ENCODE measurements at places on chromosomes 1 and 21.

- DNase-seq: peak; percentile 14
Observed at GRCh38 chr1:207021139-207021861, 11.3 kb downstream of the C1orf116 start.

DNA sequence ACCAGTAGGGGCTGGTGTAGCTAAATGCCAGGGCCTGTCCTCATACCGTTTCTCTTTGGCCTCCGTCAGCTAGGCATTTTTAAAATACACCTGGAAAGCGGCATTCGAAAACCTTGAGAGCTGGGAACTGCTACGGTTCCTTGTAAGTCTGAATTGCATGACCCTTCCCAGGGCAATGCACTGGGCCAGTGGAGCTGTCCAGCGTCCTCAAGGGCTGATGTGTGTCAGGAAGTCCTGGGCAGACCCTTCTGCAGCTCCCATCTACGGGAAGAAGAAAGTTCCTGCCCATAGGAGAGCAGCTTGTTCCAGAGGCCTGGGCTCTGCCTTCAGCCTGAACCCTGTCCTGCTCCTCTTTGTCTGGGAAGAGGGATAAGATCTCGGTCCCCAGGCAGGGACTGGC is 34.1 kb downstream of the UBASH3A start:
- no peak for DNase-seq

GRCh38 chr1:26408604-26409003 is 2.0 kb upstream of the LIN28A start:
- peak; percentile 52 for DNase-seq

DNA sequence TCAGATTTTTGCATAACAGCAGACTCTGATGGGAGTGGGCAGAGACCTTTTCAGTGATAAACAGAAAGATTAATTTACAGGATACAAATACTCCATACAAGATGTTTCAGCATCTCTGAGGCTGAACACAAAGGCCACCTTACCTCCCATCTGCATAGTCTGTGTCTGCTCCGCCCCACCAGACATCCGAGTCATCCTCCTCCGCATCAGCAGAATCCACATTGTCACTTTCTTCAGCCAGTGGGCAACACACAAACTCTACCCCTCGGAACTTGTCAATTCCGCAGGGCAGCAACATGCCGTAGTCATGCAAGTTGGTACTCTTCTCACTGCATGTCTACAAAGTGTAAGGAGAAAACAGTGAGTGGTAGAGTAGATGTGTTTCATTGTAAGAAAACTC is 119.7 kb downstream of the APP start:
- DNase-seq: no peak

DNA sequence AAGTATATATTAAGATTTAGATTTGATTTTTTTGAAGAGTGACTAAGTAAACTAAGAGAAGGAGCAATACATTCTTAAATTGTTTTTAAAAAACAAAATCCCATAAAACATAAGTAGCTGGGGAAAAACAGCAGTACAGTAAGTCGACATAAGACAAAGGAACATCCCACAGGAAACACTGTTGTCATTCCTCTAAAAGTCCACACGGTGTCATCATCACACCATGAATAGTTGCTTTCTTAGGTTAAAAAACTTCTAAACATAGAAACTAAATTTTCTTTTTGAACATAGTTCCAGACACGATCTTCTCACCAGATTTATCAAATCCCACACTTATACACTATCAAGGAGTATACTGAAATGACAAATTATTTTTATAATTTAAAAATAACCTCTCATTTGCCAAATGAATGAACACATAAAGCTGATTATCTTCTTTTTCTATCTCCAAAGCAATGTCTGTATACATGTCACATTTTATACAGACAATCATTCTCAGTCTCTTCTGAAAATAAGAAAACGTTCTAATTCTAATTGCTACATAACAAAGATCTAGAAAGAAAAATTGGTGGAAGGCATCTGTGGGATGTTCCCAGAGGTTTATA is 15.8 kb downstream of the ODF2L start:
- DNase-seq: peak; percentile 67

DNA sequence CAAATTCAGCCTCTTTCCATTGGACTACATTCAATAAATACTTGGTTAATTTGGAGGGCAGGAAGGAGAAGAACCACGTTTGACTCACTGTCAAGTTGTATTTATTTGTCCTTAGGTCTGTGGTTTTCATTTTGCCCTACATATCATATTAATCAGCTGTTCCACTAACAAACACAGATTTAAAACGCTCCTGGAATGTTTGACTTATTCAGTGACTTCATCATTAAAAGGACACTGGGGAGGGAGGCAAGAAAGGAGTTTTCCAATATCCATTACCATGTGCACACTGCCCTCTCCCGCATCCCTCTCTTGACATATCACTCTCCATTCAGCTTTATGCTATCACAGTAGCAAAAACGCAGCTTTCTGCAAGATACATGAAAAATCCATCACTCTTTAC is 98.2 kb upstream of the C1orf87 start:
- peak; percentile 65 for DNase-seq

GRCh38 chr1:36083635-36084496 is at the start of gene TEKT2:
Gene TEKT2, plus strand, starts transcription at chr1:36084094. Its CDS starts 828 bp downstream, at chr1:36084922.
- no peak for DNase-seq

All from stromal cell of bone marrow (primary cell).